Epithelial cell of esophagus (primary cell): ENCODE measurements at places on chromosomes 11 and 22.

DNA sequence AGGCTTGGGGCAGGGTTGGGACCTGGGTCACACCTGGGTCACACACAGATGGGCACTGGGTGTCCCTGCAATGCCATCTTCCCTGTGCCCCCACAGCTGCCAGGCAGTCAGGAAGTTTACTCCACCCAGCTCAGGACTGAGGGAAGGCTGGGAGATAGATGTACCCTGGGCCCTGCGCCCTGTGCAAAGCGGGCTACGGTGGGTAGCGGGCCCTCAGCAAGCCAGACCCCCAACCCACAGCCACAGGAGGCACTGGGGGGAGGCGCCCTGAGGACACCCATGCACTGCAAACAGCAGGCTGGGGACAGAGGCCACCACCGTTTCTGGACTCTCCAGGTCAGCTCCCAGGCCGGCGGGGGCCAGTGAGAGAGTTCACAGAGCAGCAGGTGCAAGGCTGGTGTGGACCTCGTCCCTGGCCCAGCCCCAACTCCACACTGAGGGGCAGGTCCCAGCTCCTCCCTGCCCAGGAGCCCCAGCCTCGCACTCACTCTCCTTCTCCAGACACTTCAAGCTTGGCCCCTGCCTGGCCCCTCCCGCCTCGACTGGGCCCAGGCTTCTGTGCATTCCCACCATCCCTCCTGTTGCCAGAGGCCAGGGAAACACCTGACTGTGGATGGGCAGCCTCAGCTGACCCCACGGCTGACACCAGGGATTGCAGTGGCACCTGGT lies 4.9 kb downstream of the DUSP8 start:
- no peak for DNase-seq

- no peak for DNase-seq
Observed at GRCh38 chr11:132464003-132464342, 1068.3 kb downstream of the OPCML start.

GRCh38 chr22:33049119-33049729 lies 9.0 kb downstream of the SYN3 start:
- DNase-seq: peak; percentile 76

- no peak for DNase-seq
Observed at GRCh38 chr11:110990311-110990710, 255.2 kb upstream of the POU2AF2 start.

DNA sequence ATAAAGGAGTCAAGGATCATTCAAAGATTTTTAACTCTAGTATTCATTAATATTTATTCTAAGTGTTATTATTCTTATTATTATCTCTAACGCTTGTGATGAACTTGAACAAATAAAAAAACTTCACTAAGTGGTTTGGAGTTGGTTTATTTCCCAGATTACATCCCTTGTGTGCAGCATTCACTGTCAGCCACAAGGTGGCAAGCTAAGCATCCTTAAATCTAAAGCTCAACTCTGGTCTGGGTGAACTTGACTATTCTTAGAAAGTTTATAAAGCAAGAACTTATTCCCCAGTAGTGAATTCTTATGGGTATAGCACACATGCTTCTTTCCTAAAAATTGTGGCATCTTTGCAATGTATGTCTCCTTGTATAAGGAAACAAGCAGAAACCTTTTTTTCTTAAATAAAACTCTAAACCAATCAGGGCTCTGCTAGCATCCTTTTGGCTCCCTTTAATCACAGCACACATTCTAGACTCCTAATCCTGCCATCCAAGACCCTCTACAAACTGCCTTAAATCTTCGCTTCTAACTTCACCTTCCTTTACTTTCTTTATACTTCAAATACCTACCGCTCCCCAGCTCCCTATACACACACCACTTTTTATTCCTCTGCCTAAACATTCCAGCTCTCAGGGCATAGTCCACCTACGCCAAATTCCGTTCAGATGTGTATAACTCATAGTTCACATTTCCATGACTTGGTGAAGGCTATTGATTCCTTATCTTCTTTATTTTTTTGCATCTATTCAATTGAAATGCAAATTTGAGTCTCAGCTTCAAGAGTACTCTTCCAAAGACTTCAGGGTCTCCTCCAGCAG lies 1068.8 kb downstream of the DLG2 start:
- DNase-seq: peak; percentile 63

- peak; percentile 85 for DNase-seq
Observed at GRCh38 chr11:64357904-64358535, 942 bp upstream of the RPS6KA4 start.

DNA sequence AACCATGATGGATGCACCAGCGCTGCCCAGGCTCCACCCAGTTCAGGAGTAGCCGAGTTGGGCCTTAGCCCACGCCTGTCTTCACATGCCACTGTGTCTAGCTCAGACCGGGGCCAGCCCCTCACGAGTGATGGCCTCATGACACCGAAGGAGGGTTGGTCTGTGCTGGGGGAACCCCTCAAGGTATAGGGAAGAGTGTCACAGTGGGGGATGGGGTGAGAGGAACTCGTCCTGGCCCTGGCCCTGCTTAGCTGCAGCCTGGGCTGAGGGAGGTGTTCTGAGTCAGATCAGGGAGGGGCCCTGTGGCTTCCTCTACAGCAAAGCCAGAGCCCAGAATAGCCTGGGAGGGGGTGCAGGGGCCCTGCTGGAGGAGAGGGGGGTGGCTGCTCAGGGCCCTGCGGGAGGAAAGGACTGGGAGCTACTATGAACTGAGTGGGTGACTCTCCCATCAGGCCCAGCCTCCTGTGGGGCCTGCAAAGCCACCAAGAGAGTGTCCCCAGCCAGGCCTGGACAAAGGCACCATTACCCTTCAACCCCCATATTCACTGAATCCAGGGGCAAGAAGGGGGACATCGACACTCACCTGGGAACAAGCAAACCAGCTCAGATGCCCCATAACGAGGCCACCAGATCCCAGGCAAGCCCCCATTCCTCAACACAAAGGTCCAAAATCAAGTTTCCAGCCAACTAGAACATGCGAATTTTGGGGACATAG lies 41.2 kb downstream of the IGLL5 start:
- peak; percentile 9 for DNase-seq

GRCh38 chr11:128921793-128922192 lies 20.9 kb downstream of the TP53AIP1 start:
- no peak for DNase-seq

GRCh38 chr11:96065379-96065778 lies 141.5 kb upstream of the MTMR2 start:
- no peak for DNase-seq

DNA sequence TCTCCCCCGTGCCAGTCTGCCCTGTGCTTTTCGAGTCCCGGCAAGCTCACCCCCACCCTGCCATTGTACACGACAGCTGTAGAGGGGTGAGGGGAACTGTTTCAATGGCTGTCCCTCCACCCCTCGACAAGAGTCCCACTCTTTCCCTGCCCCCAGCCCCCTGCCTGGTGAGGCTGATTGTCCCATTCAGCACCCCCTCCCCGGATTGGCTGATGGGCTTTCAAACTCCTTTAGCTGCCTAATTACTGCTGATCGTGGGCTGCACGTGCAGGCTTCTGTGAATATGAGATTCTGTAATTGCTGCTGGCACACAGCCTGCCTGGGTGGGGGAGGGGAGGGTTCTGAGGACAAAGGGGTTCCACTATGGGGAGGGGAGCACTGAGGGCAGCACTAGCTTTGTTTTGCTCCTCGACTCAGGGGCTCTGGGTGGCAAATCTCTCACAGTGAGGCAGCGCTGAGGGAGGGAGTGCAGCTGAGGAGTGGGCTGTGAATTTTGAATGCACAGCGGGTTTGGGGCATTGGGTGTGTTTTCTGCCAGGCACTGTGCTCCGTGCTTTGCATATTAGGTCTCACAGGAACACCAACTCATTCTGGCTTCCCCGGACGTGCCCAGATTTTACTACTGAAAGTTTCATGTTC lies 42.6 kb upstream of the ACCSL start:
- DNase-seq: no peak

DNA sequence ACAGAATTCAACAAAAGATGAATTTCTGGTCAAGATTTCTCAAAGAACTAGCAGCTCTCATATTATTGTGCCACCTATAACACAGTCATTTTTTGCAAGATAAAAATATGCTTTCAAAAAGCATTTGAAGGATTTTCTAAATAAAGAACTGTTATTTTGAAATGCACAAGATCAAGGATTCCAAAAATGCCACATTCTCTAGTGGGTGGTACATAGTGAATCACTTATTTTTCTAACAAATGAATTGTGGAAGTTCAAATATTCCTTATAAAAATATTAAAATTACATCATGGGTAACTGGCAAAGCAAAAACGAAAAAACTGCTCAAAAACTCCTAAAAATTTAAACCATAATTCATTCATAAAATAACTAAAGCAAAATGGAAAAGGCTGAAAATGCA lies 2.1 kb downstream of the RNF141 start:
- DNase-seq: no peak

- peak; percentile 91 for DNase-seq
Observed at GRCh38 chr11:95150956-95151684, 61.5 kb downstream of the ENDOD1 start.

DNA sequence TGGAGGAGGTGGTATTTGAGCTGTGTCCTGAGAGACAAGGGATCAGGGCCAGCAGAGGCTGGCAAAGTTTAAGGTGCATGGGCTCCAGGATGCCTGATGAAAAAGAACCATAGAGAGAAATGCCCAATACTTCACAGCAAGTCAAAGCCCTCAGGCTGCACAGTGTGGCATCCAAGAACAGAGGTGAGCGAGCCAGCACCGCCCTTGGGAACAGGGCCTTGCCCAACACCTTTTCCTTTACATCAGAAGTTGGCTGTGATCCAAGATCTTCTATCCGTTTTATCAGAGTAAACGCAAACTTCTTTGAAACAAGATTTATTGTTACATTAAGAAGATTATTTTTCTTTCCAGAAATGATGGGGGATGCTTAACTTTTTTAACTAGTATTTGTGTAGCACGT lies 1.4 kb downstream of the B3GNT6 start:
- peak; percentile 85 for DNase-seq
